Mammary epithelial cell (primary cell): ENCODE measurements at places on chromosomes 1 and 21. TPM values are rescaled to one million over a fixed set of nuclear protein-coding genes. Genes with fewer than 3 reads are reported as not detected.

OR10K1 gene
- not detected for total RNA-seq

UTS2 gene
- not detected in 2 replicates for total RNA-seq

CRABP2 gene
- 25.9 and 29.5 TPM in 2 replicates for total RNA-seq

GBP3 gene
- 17.8 and 20.2 TPM in 2 replicates for total RNA-seq

CSMD2 gene
- total RNA-seq = not detected in 2 replicates

CLCA4 gene
- 2.8 TPM for total RNA-seq

SLC9C2 gene
- not detected in 2 replicates for total RNA-seq

DCST1 gene
- not detected for total RNA-seq

KIF17 gene
- total RNA-seq = 0.83 TPM
